ENCODE measurements at places on chromosomes 5 and 9.

DNA sequence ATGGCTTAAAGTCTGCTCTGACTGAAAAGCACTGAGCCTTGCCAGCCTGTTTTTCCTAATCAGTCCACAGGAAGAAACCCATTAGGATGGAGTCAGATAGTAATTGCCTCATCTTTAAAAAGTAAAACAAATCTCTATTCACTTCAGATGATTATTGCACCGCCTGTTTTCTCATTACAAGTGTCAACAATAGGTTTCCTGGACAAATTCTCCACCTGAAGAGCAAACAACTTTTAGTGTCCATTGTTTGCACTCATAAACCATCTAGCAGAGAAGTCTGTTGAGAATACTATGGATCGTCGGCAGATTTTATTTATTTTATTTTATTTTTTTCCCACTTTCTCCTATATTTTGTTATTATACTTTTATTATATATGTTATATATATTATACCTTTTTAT, 20.3 kb downstream of the C5orf63 start:
- no peak for DNase-seq

DNA sequence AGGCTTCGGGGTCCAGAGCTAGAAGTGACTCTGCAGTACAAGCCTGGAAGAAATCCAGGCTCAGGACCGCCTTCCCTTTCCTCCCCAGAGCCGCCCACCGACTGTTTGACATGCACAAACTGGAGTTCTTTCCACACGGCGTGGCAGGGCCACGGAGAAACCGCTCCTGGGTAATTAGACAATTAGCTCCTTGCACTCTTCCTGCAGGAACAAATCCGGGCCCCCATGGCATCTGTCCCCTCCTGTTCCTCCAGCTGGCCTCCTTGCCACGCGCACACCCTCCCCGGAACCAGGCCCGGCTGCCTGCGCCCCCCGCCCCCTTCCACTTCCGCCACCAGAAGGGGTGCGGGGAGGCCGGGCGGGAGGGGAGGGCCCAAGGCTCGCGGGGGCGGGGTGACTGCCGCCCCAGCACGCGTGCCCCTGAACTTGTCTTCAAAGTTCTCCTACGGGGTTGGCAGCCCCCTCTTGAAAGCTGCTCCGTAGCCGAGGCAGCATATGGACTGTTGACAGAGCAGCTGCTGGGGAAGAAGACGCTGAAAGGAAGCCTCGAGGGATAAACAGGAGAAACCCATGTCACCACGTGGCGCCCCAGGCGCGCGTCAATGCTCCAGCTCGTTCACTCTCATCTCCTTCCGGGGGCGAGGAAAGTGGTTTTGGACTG, 74.3 kb downstream of the SEC61B start:
- no peak for DNase-seq

DNA sequence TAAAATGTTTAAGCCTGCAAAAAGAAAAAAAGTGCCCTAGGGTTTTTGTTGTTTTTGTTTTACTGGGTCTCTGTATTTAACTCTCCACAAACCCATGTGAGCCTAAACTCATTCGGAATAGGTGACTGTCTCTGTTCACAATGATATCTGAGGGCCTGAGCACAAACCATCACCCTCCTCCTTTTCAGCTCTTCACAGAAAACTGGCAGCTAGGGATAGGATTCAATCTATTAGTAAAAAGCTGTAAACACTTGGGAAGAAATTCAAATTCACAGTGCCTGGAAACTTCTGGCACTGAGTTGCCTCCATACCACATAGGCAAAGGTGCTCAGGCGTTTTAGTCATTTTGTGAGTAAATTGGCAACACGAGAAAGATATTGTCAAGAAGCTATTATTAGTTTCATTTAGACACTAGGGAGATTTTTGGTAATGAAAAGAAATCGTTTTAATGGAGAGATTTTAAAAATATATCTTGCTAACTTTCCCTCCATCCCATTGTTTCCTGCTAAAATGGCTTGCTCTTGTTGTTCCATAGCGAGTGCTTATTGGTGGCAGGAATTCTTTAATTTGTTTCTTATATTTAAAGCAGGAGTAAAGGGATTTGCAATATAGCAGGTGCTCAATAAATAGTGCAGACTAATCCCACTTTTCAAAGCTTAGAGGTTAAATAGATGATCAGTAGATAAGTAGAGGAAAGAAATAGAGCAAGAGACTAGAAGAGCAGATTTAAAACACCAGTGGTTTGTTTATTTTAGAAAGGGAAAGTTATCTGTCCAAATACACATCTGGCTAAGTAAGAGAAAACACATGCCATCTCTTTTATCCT, 9.7 kb downstream of the FOXD1 start:
- DNase-seq, result no peak

DNA sequence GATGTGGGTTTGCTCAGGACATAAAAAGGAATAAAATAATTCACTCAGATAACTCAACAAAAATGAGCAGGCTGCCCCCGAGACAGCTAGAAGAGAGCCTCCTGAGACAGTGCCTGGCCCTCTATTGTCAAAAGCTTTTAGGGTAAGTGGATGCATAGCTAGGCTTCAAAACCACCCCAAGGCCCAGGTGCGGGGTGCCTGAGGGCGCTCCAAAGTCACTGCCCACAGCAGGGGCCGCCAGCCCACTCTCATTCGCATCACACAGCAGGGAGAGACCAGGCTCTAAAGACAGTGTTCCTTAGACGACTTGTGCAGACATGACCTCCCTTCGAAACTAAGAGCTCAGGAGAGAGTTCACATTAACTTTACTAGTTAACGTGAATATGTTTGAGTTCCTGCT, 271.5 kb downstream of the FSTL4 start:
- DNase-seq, result no peak

DNA sequence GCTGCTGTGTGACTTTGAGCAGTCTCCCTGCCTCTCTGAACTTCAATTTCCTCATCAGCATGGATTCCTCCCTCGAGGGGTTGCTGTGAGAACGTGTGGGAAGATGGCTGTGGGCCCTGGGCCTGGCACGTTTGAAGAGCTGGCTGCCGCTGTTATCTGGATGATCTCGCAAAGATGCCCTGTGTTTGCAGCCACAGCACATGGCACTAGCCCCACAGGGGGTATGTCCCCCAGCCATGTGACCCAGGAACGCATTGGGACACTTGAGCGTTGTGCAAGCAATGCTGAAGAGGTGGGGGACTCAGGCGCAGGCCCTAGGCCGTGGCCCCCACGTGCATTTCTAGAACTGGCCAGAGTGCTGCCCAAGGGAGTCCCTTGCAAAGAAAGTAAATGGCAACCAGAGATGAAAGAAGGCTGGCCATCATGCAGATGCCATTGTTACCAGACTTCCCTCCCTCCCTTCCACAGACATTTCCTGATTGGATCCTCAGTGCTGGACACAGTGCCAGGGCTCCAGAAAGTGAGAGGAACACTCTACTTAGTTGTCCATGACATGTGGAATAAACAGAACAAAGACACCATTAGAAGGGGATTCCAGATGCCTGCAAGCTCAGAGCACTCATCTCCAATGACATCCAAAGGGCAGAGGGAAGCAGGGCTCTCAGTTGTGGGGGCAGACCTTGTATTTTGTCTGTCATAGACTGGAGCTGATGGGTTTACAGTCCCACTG, 65.1 kb upstream of the NEURL1B start:
- DNase-seq, result no peak

DNA sequence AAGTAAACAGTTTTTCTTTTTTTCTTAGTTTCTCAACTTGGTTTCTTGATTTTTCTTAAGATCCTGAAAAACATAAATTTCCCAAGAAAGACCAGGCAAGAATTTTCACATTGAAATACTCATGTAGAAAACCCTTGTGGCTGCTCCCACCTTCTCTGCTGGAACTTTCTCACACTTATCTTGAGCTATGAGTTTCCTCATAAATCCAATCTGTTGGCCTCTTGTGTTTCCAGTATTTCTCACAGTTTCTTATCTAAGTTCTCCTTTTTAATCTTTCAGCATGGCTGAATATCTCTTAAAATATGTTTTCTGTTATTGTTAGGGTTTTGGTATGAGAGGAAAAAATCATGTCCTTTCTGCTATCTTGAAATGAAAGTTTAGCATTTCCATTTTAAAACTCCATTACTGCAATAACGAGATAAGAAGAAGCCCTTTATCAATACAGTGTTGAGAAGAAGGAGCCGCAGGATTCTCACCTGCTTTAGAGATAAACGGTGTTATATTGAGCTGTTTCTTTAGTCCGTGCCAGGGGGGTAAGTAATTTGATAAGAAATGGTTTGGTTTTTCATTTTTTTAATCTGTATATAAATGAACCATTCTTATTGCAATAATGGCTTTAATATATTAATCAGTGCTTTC, 89.3 kb downstream of the ALDH1A1 start:
- DNase-seq, result no peak

DNA sequence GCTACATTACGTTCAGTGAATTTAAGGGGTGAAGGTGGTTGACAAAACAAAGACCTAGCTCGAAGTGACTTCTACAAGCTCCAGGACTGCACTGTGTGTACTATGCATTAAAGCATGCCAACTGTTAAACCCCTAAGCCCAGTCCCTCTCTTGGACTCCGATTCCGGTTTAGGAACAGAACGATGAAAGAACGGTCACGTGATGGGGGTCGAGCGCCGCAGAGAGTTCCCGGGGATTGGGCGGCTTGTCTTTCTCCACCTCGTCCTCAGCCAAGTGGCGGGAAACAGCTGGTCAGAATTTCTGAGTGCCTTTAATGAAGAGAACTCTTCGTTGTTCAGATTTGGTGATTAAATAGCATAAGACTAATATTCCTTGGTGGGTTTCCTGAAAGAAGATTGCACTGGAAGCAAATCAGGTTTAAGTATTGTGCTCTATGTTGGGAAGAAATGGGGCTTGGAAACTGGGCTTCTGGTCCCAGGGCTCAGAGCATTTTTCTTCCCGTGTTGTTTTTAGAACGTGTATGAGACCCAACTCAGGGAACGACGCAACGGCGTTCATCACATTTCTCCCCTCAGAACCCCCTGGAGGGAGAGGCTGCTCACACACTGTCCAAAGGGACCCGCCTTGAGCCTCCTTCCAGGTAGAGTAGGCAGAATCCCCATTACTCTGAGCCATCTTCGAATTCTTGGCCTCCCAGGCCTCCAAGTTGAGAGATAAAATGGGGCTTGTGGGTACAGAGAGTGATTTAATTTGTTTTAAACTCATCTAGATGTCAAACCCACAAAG, 25.3 kb downstream of the IRX2 start:
- DNase-seq, result no peak

GRCh38 chr5:67038817-67039603, 157.6 kb downstream of the CD180 start:
- DNase-seq, result no peak

DNA sequence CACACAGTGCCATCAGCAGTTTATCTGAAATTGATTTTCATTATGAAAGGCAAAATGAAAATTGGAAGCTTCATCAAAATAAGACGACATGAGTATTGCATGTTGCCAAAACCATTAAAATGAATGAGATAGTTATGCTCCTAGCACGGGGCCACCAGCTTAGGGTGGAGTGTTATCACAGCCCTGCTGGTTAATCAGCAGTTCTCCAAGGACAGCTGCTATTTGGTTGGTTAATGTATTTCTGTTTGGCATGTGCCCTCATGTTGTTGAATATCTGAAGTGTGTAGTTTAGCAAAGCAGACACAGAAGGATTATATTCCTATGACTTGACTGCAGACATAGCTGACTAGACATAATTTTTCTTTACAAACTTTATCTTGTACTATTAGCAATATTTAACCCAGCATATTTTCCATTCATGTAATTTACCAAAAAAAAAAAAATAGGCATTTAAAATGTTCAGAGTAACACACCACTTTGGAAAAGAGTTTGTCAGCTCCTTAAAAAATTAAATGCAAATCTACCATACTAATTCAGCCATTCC, 98.6 kb upstream of the PIK3R1 start:
- DNase-seq, result no peak

DNA sequence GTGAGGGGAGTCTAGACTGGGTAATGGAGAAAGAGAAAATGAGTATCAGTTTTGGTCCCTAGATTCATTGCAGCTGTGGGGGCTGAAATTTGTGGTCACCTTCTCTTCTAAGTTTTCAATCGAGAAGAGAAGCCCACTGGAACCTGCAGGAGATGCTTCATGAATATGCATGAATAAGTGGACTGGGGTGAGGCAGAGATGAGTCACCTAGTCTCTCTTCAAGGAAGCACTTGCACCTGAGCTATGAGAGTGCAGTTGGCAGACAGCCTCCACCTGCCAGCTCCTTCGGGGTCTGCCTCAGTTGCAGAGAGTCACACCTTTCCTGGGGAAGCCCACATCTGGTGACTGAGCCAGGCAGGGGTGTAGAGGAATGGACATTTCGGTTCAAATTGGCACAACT, 69.1 kb downstream of the ZNF366 start:
- no peak for DNase-seq

DNA sequence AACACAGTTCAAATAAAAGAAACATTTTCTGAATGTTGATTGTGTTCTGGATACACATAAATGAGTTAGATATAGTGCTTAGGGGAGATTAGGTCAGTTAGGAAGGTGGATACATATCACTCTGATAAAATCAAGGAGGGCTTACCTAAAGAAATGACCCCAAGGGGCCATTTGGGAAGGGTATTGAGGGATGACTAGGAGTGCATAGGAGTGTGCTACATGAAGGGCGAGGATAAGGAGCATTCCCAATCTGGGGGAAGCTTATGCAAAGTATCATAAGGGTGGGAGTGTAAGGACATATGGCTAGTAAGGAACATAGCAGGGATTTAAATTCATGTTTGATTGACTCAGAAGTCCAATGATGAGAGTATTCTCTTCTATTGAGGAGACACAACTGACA, 183.6 kb downstream of the NSG2 start:
- DNase-seq, result no peak

DNA sequence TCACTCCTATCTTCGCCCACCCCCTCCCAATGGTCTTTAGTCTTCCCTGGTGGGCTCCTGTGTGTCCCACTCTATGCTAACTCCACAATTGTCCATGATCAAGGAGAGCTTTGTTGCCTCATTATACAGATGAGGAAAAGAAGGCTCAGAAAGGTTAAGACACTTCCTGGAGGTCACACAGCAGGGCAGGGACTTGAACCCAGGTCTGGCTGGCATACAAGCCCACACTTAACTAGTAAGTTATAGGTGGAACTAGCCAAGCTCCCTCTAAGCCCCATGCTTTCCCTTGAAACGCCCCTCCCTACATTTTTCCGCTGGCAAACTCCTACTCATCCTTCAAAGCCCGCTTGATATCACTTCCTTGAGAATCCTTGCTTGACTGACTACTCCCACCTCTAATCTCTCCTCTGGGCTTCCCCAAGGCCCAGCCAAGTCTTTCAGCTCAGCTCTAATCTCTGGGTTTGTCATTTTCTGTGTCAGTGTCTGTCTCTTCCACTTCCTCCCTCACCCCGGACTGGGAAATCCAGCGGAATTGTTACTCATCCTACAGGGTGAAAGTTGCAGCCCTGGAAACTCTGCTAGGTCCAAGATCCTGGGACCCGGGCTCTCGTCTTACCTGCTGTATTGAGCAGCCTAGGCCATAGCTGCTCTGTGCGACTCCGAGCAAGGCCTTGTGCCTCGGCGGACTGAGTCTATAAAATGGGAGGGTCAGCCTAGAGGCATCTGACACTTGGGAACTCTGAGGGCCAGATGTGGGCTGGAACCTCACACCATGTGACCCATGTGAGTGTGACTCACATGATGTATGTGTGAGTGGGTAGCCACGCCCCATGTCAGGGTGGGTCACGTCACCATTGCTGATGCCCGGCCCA, 144.5 kb downstream of the GAPVD1 start:
- no peak for DNase-seq
